NCI-H1436 treated with DMSO at 0.1 percent for 48 hours (cell line): ENCODE measurements at places on chromosomes 1 and 21.

DNA sequence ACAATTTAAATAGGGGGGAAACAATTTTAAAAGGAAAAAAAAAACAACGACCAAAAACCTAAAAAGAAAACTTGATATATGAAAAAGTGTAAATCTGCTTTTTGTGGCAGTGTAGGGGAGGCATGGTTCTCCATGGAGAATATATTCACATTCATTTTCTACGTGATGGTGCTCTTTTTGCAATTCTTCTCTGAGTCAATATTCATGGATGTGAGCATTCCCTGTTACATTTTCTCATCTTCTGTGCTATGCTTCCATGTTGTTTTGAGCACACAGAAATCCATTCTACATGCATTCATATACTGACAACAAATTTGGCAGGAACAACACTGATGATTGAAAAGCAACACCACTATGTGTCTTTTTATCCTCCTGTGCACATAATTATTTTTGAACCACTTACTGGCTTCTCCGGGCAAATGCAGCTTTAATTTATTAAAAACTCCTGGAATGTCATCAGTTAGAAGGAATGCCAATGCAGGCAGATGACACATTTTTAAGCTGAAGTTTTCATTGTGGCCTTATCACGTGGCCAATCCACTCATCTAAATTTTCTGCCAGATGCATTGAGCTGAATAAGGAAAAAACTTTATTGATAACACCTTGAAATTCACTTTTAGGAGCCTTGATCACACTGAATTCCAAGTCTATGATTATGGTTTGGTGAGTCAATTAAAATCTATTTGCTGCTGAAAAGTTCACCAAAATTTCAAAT is 590.6 kb downstream of the NUF2 start:
- DNase-seq, result no peak

- DNase-seq, result no peak
These were observed 81.6 kb upstream of the IRF2BP2 start for GRCh38 chr1:234691567-234691966.

DNA sequence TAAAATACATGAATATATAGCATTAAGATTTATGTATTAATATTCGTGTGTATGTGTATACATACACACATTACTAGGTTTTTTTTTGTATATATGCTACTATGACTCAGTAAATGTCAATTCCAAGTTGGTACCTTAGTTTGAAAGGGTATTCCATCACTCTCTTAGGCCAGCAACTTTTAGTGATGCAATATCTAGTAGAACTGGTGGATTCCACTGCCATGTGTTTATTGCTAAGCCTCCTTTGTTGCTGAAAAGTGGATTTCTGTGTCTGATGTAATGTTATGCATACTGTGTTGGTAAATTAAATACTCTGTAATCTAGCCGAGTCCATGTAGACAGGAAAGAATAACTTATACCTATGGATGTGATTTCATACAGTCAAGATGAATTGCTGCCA is 16.9 kb upstream of the COL11A1 start:
- DNase-seq, result no peak

DNA sequence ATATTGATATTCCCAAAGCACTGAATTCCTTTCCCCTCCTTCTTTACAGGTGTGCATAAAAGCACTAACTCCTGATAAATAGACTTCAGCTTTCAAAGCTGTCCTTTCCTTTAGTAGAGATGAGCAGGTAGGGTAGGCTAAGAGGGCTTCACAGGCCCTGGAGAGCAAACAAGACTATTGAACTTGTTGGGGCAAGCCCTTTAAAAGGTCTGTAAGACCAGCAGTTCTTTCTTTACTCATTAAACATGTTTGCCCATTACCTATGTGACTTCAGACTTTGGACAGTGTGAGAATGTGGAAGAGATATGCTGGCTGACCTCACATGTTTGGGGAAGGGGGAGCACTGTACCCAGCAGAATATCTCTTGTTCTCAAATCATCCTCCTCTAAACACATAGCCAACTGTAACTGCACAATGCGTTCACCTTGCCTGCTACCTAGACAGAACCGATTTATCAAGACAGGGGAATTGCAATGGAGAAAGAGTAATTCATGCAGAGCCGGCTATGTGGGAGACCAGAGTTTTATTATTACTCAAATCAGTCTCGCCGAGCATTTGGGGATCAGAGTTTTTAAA is 27.1 kb upstream of the HAO2 start:
- DNase-seq, result no peak

DNA sequence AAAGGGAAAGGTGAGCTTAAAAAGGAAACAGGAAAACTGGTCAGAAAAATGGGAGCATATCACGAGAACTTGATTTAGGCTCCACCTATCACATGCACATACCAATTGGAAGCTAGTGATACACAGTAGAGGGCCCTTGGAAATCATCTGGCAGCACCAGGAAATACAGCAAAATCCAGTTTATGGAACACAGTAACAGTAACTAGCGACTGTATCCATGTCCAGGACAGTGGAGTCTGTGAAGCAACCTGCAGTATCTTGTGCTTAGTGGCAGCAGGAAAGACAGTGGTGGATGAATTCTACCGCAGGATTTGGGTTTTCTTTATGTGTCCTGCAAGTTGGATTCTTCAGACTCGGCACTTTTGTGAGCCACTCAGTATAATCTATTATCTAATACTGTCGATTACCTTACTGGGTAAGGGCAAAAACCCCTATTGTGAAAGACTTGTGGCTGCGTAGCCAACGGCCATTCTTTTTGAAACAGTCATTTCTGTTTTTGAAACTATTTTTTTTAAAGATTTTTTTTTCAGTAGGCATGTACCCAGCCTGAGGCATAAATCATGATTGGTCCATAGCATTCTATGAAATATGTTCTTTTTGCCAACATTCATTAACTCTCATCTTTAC is 1.6 kb upstream of the KDM4A start:
- DNase-seq, result no peak

- no peak for DNase-seq
These were observed 81.6 kb upstream of the TTC34 start for GRCh38 chr1:2882966-2883696.

DNA sequence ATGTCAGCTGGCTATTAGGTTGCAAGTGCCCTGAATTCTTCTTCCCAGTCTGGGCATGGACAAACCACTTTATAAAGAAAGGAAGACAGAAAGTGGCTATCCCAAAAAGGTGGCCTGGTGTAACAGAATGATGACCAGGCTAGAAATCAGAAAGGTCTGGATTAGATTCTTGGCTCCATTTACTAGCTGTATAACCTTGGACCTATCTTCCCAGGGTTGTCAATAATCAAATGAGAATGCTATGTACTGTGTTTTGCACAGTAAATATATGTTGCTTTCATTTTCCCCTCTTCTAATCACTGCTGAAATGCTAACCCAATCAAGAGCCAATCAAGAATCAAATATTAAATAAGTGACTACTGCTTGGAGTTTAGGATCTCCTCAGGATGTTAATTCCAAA is 20.4 kb downstream of the RNF19B start:
- DNase-seq, result no peak

GRCh38 chr1:117600966-117601365 is 4.9 kb upstream of the TENT5C start:
- DNase-seq, result no peak
